Ovary (tissue), 10 donors: ENCODE measurements at places on chromosomes 5 and 9.

DNA sequence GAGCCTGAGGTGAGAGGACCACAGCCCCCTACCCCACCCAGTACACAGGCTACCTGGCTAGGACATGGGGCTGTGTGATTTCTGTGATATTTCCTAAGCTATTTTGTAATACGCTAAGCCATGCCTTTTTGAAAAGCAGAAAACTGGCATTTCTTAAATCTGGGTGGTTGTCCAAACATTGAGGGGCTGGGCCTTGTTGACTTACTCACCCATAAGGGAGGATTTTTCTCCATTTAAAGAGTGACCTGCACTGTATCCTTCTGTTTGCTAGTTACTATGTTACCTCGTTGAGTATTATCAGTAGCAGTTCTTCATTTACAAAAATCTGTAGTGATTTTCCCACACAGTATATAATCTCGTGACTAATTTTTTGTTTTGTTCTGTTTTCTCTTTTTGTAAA is 117.5 kb upstream of the OTULINL start:
- no peak for DNase-seq

GRCh38 chr5:102722931-102723330 is 32.2 kb upstream of the PAM start:
- DNase-seq = no peak

- no peak for DNase-seq
Measured at GRCh38 chr5:17259630-17260257, 42.3 kb downstream of the BASP1 start.

- no peak for DNase-seq
Measured at GRCh38 chr5:142861011-142861410, 90.8 kb downstream of the ARHGAP26 start.

DNA sequence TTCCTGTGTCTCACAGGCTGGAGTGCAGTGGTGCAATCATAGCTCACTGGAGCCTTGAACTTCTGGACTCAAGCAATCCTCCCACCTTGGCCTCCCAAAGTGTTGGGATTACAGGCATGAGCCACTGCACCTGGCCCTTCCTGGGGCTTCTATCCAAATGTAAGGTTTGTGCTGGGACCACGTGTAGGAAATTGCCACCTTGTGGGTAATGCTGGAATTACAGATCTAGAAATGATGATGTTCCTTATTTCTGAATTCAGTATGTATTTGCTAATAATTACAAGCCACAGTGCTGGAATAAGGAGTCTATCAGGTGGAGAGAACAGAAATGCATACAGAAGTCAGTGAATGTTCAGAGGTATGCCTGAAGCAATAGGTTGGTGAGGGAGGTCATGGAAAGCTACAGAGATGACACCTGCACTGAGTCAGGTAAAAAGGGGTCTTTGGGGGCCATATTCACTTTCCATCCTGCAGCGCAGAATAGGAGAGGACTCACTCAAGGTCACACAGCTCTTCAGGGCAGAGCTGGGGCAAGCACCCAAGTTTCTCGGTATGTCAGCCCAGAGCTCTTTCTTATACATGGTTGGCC is 8.8 kb upstream of the IGFBPL1 start:
- no peak for DNase-seq

GRCh38 chr9:119088002-119088547 is 281.2 kb downstream of the BRINP1 start:
- no peak for DNase-seq

- no peak for DNase-seq
Measured at GRCh38 chr5:10591159-10591558, 27.3 kb downstream of the ANKRD33B start.

GRCh38 chr9:36336131-36336907 is 63.8 kb downstream of the RNF38 start:
- DNase-seq = no peak

DNA sequence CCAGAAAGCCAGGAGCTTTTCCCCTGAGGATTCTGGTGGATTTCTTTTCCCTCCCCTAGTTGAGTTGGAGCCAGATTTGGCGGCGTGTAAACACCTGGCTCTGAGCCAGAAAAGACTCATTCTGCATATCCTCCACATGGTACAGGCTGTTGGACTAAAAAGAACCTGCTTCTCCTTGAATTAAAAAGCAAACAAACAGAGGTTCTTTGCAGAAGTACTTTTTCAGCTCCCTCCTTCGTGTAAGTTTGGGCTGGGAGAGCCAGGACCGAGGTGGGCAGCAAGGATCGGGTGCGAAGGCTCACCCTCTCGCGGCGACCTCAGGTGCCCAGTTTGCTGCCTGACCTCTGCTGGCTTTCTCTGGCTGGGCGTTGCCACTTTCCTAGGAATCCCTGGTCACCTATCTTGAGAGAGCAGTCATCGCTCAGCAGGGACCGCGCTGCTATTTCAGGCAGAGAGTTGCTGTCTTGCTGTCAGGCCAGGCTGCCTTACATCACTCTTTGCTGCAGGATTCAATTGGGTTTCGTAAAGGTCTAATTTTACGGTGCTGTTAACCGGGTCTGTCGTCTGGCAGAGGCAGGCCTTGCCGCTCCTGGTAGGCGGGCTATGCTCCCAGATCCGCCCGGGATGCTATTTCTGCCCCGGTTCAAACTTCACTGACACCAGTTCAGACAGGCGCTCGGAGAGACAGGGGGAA is 3.2 kb downstream of the PAPPA start:
- peak; percentile 71 for DNase-seq

GRCh38 chr5:157470631-157471030 is 10.6 kb downstream of the NIPAL4 start:
- DNase-seq = no peak

- no peak for DNase-seq
Measured at GRCh38 chr9:134381671-134382516, 55.6 kb downstream of the RXRA start.

DNA sequence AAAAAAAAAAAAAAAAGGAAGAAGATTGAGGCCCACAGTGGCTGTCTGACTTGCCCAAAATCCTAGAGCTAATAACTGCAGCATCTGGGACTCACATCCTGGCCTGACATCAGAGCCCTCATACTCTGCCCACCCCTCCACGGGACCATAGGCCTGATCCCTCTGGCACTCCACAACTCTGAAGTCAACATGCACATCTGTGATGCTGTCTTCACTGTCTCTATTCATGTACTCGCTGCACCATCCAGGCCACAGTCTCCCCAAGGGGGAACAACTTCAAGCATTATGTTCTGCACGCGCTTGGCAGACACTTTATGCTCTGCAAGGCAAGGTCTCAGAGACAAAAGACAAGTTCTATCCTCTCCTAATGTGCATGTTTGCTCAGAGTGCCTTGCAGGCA is 158.2 kb downstream of the SPOCK1 start:
- DNase-seq = no peak

- no peak for DNase-seq
Measured at GRCh38 chr9:81266674-81267073, 422.7 kb downstream of the TLE1 start.

DNA sequence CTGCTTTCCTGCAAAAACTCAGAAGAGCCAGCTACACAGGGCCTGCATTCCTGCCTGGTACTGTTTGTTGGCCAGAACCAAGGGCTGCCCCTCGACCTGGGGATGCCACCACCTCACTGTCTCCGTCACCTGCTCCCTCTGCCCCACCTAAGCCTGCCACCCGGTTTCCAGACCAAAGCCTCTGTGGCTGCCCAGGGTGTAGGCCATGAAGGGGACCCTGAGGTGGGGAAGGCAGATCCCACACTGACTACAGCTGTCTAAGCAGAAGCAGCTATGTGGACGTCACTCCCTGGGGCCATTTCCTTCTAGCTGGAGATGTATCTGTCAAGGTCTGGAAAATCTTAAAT is 35.8 kb downstream of the RASGEF1C start:
- no peak for DNase-seq

DNA sequence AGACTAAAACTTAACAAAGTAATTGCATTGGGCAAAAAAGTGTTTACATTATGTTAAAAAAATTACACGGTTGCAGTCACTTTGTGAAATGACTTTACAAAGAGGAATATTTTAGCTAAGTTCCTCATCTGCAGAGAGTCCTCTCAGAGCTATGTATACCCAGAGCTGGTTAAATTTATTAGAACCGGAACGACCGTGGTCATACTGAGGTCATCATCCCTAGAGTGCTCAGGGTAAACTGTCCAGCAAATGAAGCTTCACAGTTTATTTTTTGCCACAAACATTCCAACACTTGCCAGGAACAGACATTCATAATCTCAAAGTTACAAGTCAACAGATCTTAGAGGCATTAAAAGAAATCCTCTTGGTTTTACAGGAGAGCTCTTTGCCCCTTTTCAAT is 897 bp downstream of the ROPN1L start:
- no peak for DNase-seq

GRCh38 chr9:130526193-130526853 is 53.1 kb upstream of the FUBP3 start:
- DNase-seq = no peak

DNA sequence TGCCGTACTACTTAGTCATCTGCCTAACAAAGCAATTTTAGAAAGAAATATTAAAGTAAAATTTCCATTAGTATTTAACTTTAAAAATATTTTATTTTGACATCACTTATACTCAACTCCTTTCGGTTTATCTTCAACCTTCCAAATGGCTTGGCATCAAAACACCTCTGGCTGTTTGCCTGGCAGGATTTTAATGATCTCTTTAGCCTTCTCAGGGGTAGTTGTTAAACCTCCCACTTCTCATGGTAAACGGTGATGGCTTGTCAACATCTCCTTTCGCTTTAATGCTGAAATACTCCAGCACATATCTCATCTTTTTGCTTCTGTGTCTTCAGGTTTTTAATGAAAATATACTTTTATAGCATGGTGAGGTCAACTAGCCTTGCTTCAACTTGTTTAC is 747.1 kb downstream of the CETN3 start:
- no peak for DNase-seq

DNA sequence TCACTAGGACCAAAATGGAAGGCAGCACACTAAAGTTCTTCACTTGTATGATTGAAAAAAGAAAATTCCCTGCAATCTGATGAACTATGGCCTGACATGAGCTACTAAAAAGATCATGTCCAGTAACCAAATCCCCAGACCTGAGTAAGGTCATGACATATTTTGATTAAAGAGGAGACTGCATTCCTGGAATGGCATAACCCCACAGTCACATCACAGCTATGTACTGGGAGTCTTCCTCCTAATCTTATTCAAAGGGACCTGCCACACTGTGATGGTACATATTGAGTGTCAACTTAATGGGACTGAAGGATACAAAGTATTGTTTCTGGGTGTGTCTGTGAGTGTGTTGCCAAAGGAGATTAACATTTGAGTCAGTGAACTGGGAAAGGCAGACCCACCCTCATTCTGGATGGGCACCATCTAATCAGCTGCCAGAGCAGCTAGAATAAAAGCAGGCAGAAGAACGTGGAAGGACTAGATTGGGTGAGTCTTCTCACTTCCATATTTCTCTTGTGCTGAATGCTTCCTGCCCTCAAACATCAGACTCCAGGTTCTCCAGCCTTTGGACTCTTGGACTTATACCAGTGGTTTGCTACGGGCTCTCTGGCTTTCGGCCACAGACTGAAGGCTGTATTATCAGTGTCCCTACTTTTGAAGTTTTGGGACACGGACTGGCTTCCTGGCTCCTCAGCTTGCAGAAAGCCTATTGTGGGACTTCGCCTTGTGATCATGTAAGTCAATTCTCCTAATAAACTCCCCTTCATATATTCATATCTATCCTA is 345.0 kb downstream of the TMEM38B start:
- DNase-seq = no peak

DNA sequence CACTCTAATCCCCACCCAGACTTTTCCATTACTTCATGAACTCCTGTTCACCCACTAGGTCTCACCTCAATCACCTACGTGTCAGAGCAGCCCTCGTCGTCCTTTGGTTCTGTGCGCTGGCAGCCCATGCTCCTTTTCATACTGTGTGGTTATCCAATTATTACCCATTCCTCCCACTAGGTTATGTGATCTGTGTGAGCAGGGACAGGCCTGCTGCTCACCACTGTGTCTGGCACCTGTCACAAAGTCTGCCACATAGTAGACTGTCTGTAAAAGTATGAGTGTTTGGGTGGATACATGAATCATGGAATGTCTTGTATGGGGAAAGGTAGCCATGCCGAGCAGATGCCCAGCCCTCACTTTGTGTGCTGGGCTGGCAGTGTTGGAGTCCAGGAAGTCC is 12.1 kb upstream of the SMAD5 start:
- no peak for DNase-seq

DNA sequence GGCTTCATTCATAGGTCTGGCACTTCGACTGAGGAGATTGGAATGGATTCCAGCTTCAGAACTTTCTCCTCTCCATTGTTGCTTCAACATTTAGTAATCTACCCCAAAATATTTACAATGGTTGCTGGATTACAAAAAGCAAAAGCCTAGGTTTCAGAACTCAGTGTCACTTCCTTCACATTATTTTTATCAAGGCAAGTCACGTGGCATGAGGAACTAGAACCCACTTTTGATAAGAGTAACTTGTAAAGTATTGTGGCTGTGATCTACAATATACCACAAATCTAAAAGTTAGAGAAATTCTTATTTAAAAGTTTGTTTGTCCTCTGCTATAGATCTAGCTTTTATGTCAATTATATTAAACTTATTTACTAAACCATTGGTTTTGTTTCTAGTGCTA is 39.7 kb upstream of the ANKDD1B start:
- no peak for DNase-seq

DNA sequence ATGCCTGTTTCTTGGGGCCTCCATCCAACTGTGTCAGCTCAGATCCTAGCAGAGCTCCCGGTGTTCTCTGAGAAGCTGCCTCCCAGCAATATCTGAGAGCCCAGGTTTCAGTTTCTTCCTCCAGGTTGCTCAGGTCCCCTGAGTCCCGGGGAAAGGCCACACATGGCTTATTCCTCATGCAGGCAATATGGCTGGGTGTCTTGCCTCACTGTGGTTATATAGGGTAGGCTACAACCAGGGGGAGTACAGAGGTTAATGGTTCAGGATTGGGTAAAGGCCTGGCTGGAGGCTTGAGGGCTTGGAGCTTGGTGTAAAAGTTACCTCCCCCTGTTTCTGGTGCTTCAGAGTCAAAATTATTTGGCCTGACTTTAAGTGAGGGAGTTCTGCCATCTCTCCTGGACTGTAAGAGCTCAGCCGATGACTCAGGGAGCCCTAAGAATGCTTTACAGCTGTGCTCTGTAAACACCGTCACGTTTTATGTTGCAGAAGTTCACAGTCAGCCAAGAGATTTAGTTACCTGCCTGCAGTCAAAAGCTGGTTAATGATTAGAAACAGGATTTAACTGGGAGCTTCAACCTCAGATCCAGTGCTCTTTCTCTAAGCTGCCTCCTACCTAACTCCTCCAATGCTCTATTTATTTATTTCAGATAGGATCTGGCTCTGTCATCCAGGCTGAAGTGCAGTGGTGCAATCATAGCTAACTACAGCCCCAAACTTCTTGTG is 24.3 kb upstream of the UBAP2 start:
- no peak for DNase-seq

DNA sequence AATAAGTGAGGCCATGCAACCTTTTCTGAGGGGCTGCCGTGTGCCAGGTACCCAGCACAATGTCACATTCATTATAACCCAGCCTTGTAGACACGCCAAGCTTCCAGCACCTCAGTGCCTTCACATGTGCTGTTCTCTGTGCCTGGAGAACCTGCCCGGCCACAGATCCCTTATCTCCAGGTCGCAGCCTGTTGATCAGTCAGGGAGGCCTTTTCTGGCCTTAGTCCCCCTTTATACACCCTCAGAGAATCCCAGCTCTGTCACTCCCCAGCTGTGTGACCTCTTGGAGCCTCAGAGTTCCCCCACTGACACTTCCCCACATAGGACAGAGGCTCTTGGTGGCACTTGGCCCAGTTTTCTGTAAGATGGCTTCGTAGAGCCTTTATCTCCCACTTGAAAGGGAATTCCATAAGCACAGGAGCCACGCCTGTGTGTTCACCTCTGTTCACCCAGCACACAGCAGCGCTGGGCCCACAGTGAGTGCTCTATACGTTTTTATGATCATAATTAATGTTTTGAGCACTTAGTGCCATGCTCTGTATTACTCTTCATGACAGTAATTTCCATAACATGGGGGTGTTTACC is 38.7 kb downstream of the NEURL1B start:
- DNase-seq = no peak
